ENCODE measurements at places on chromosomes 11 and 22.

DNA sequence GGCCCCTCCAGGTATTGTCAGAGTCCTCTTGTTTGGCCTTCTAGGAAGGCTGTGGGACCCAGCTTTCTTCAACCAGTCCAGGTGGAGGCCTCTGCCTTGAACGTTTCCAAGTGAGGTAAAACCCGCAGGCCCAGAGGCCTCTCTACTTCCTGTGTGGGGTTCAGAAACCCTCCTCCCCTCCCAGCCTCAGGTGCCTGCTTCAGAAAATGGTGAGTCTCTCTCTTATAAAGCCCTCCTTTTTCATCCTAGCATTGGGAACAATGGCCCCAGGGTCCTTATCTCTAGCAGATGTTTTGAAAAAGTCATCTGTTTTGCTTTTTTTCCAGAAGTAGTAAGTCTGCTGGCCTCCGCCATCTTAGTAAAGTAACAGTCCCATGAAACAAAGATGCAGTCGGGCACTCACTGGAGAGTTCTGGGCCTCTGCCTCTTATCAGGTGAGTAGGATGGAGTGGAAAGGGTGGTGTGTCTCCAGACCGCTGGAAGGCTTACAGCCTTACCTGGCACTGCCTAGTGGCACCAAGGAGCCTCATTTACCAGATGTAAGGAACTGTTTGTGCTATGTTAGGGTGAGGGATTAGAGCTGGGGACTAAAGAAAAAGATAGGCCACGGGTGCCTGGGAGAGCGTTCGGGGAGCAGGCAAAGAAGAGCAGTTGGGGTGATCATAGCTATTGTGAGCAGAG is at the start of gene CD3E:
CD3E (plus strand) TSS at position 163 of the 681 bp plus-strand sequence; CDS start at position 386, 223 bp downstream.
- no peak for DNase-seq

GRCh38 chr11:83990160-83990733 is 704.1 kb upstream of the CCDC90B start:
- DNase-seq, result no peak

DNA sequence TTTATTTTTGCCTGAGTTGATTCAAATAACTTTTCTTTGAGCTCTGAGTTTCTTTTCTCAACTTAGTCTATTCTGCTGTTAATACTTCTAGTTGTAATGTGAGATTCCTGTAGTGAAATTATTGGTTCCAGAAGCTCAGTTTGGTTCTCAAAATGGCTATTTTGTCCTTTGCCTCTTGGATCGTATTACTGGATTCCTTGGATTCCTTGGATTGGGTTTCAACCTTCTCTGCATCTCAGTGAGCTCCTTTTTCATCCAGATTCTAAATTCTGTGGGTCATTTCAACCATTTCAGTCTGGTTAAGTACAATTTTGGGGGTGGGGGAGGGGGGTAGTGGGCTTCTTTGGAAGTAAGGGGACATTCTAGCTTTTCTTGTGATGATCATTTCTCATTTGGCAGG is 341.1 kb upstream of the CNTN5 start:
- DNase-seq, result no peak

DNA sequence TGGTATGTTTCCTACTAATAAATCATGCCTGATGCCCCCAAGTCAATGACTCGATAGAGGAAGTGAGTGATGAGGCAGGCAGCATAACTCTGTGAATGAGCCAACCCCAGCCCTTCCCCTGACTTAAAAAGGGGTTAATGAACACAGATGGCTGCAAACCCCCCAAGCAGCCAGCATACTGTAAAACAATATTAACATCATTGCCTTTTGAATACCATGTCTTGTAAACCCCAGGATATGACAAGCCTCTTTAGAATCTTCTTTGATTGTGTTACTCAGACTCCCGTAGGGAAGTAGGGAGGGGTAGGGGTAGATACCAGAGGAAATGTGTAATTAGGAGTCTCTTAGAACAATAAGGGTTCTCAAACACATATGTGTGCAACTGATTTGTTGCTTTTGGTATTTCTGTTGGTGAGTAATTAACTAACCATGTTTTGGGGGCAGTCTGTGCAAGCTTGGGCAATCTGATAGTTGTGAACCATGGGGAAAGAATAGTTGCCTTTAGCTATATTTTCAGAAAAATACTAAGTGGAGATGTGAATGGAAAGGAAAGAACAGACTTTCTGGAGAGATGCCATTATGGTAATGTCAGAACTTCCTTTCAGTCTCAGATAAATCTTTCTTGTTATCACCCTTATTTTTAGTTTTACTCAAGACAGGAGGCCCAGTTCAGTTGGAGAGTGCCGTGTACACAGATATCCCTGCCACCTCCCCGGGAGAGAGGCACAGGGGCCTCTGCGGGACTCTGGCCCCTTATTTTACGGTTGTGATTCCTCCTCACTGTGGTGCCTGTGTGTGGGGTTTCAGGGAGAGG is 701.8 kb downstream of the NTM start:
- DNase-seq, result no peak

Measured in breast epithelium (tissue), 4 donors.